Stimulated activated CD4-positive, alpha-beta T cell treated with anti-CD3 and anti-CD28 coated beads, Interleukin-4, amount 100 ng/mL, for 4 hours (primary cell): ENCODE measurements at places on chromosomes 2 and 18.

DNA sequence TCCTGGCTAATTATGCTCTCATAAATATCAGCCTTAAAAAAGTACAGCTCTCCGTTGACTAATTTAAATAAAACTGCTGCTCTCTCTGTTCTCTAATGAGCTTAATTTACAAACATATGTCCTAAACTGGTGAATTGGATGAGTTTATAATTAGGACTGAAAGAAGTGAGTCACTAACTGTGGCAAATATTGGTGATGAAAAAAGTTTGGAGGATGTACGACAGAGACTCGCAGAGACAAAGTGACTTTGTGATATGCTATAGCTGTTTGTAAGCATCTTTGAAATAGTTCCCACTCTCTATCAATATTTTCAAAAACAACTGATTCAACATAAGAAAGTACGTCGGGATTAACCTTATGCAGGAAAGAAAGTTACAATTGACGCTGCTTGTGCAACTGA, 138.9 kb upstream of the TMEFF2 start:
- no peak for DNase-seq

- no peak for DNase-seq
Observed at GRCh38 chr18:48724442-48724841, 185.6 kb downstream of the CTIF start.

DNA sequence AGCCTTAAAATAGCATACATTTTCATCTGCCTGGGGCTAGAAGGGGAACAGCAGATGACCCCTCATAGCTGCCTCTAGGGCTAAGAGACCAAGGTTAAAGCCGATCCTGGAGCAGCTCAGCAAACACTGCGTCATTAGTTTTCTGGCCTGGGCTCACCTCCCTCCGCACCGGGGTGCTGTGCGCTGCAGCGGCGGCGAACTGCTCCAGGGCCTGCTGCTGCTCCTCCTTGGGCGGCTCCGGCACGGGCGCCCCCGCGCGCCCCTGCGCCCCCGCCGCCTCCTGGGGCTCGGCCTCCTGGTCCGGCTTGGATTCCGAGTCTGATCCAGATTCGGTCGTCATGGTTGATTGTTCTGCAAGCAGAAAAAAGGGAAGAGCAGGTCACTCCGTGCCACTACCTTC, 55.0 kb downstream of the EPB41L3 start:
- no peak for DNase-seq

DNA sequence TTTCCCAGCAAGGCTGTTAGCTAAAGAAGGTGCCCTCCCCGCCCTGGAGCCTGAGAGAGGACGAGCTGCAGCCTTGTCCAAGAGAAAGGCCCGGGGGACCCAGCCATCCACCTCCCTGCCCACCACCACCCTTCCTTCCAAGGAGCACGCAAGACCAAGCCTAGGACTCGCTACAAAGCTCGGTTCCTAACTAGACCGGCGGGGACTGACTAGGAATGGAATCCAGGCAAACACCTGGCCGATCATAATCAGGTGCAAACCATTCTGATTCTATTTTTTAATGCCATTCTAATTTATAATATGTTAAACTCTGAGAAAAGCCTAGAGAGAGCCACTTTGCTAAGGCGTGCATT, 19.7 kb upstream of the TUBB6 start:
- no peak for DNase-seq

- peak; percentile 7 for DNase-seq
Observed at GRCh38 chr2:71358931-71359671, 27.5 kb downstream of the ZNF638 start.

DNA sequence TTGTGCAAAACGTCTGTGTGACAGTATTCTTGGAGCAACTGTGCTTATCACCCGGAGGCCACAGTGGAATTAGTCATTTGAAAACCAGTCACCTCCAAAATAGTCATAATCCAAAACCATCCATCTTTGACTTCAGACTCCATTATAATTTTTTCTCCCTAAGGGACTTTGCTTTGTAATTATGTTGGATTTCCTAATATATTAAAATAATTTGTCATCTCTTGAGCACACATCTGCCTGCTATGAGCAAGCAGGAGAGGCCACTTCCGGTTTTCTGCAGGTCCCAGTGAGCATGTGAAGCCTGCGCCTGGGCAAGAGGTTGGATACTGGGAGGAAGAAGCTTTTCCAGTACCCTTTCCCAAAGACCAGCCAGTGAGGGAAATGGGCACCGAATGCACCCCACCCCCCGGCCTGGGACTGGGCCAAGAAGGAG, 57.7 kb downstream of the ODC1 start:
- no peak for DNase-seq

- no peak for DNase-seq
Observed at GRCh38 chr2:227827143-227827542, 13.5 kb downstream of the CCL20 start.

GRCh38 chr18:63339920-63340484, 20.4 kb upstream of the BCL2 start:
- DNase-seq = no peak

DNA sequence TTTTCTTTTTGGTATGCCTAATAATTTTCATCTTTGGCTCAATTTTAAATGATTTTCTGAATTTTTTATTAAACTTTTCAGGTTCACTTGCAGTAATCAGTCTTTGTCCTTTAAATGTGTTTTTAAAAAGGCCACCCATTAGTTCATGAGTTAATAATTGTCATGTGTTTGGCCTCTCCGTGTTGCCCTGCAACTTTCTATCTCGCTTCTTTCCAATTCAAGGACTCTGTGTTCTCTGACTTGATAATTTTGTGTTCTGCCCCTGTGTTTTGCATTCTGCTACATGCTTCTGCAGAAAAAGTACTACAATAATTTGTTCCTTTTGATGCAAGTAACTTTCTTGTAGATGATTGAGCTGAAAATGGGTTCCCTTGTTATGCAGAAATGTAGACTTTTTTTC, 921.4 kb upstream of the LRATD1 start:
- DNase-seq = no peak

- DNase-seq = no peak
Observed at GRCh38 chr2:231212329-231212845, 14.0 kb downstream of the ARMC9 start.

- DNase-seq = peak; percentile 43
Observed at GRCh38 chr18:2905854-2906703, 59.3 kb downstream of the EMILIN2 start.

DNA sequence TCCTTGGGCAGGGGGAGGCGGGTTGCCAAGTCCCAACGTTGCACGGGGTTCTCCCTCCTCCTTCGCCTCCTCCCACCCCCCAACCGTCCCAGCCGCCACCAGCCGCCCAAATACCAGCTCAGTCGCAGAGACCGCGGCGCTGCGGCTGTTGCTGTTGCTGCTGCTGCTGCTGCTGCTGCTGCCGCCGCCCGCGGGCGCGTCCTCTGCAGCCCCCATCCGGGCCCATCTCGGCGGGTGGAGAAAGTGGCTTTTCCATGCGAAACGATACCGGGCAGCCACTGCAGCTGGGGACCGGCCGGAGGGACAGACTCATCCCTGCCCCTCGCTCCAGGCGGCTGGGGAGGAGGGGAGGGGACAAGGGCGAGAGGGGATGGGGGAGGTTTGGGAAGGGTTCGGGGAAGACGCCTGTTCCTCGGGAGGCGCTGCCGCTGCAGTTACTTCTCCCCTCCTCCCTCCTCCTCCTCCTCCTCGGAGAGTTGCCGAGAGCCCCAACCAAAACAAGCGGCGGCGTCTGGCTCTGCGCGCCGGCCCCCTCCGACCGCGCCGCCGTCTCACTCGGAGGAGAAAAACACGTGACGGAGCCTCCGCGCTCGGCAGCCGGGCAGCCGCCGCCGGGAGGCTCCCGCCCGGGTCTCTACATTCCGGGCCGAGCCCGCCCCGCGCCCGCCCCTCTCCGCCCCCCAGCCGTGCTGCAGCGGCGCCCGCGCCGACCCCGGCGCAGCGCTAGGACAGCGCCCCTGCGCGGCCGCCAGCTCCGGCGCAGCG, at the start of gene IRS1:
IRS1 (minus strand) TSS at position 610 of the 765 bp plus-strand sequence. CDS start 1,082 bp downstream, outside the sequence.
- peak; percentile 52 for DNase-seq

- DNase-seq = peak; percentile 13
Observed at GRCh38 chr2:26561918-26562810, 79.0 kb downstream of the CIB4 start.

DNA sequence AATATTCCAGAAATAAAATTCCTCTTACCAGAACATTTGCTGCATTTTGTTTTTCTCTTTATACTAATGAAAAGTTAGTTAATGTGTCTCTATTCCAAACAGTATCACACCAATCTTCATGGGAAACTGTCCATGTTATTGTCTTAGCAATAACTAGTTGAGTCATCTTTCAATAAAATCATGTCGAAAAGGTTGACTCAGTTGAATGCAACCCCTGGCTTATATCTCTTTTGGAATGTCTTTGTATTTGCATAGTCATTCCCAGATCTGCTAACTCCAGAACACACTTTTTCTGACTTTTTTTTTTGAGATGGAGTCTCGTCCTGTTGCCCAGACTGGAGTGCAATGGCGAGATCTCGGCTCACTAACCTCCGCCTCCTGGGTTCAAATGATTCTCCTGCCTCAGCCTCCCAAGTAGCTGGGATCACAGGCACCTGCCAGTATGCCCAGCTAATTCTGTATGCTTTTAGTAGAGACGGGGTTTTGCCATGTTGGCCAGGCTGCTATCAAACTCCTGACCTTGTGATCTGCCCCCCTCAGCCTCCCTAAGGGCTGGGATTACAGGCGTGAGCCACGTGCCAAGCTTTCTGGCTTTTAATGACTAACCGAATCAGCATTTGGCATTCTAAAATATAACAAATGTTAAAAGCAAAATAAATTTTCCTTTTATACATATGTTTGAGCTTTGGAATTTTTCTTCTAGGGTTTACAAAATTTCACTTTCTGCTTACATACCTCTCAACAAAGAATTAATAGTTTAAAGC, 133.2 kb upstream of the GULP1 start:
- no peak for DNase-seq

GRCh38 chr2:23292024-23292423, 93.0 kb upstream of the KLHL29 start:
- DNase-seq = no peak

DNA sequence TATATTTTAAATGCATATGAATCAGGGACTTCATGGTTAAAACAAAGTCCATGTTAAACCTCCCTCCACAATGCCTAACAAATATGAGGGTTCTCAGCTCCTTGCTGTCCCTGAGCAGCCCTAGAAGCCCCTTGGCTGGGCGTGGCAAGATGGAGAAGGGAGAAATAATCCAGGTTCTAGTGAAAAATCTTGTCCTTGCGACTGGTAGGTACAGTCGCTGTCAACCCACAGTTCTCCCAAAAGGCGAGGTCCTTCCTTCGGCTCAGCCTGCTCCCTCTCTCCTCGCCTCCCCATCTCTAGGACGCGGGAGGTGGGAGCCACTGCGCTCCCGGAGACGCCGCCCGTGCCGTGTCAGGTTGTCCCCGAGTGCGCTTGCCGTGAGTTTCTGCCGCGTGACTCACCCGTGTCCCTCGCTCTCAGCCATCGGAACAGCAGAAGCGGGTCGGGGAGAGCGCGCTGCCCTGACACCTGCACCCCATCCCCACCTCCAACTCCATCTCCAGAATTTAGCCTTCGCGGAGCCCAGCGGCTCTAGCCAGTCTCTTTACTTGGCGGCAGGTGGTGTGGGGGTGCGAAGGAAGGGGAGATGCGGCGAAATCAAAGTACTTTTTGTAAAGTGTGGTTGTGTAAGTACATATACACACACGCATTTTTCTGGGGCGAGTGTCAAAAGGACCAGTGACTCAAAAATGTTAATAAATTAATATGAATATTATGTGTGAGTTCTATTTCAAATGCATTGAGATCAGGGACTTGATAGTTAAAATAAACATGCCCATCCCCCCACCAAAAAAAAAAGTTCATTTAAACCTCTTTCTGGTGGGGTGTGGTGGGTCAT, 65.1 kb upstream of the TMEM17 start:
- DNase-seq = no peak

DNA sequence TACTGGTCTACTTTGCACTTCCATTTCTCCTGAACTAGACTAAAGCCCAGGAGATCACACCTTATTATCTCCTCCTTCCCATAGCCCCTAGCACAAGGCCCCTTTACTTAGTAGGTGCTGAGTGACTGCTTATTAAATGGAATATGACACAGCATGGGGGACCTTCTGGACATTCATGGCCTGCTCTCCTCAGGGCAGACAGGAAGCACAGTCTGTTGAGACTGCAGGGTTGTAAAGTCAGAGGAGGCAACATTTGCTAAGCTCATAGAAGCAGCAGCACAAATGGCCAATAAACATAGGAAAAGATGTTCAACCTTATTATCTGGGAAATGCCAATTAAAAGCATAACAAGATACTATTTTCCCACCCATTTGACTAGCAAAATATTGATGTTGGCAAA, 75.3 kb downstream of the DNMT3A start:
- DNase-seq = no peak

GRCh38 chr18:74226156-74226555, 65.6 kb downstream of the CYB5A start:
- no peak for DNase-seq

GRCh38 chr2:196966061-196966460, 39.6 kb upstream of the PGAP1 start:
- no peak for DNase-seq

DNA sequence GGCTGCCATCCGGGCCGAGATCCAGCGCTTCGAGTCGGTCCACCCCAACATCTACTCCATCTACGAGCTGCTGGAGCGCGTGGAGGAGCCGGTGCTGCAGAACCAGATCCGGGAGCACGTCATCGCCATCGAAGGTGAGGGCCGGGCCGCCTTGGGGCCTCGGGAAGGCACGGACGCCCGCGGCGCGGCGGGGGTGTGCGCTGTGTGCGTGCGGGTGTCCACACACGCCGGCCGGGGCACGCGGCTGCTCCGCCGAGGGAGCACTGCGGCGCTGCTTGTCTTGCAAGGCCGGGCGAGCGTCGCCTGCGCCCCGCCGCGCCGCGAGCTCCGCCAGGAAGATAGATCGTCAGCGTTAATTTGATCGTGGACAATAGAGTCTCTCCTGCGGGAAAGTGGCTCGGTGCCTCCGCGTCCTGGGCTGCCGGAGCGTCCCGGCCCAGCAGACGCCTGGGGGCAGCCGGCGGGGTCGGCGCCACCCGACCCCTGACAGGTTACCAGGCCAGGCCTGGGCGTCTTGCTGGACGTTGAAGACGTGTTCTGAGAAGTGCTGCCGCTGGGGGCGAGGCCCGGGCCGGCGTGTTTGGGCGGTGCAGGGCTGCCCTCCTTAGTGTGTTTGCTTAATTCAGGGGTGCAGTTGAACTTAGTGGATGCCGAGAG, 1.0 kb downstream of the AGAP1 start:
- DNase-seq = no peak

- DNase-seq = no peak
Observed at GRCh38 chr2:98914713-98915580, 21.1 kb downstream of the CRACDL start.

GRCh38 chr2:5693287-5694201, 1.4 kb downstream of the SOX11 start:
- DNase-seq = no peak

GRCh38 chr18:22169011-22169888, at the start of gene GATA6:
Gene GATA6, plus strand, starts transcription at chr18:22169589. Its CDS starts 1,556 bp downstream, at chr18:22171145.
- no peak for DNase-seq

GRCh38 chr2:171044416-171044815, 115.4 kb downstream of the GORASP2 start:
- no peak for DNase-seq
